Foreskin keratinocyte (primary cell): ENCODE measurements at places on chromosomes 4 and X. TPM values are rescaled to one million over a fixed set of nuclear protein-coding genes. Genes with fewer than 3 reads are reported as not detected.

GRCh38 chrX:147679356-147680005 lies 232.2 kb upstream of the FMR1 start:
- DNase-seq, result peak; percentile 1

- DNase-seq, result no peak
These were observed 35.3 kb upstream of the WAS start for GRCh38 chrX:48648336-48648751.

DNA sequence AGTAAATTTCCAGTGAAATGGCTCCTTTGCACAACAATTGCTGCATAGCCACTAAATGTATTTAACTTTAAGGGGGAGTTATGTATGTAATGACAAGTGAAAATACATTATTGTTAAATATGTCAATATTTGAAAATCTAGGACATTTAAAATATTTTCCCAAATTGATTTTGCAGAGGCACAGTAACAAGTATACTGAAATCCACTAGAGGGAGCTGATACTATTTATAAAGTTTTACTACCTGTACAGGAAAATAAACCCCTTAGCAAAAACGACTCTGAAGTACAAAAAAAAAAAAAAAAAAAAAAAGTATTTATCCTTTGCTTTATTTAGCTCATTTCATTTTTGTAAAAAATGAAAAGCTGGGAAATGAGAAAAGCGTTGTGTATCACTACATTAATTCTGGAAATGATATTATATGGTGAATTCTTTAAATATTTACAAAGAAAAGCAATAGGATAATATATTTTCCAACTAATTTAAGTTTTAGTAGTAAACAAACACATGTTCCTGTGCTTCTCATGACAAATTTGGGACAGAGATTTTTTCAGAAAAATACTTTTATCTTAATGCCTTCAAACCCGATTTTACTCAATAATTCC lies 727.7 kb downstream of the DMD start:
- no peak for DNase-seq

The PAGE2 gene
- not detected in 2 replicates for total RNA-seq

The GLOD5 gene
- not detected in 2 replicates for total RNA-seq

The DAPP1 gene
- 54.2 and 60.6 TPM in 2 replicates for total RNA-seq

The NLRP2B gene
- total RNA-seq, result not detected in 2 replicates
